WTC11 (cell line): ENCODE measurements at places on chromosomes 13 and 19. TPM values are rescaled to one million over a fixed set of nuclear protein-coding genes. Genes with fewer than 3 reads are reported as not detected.

The COL4A2 gene
- total RNA-seq = 102 to 109 TPM (median 106 TPM) in 3 replicates

DNA sequence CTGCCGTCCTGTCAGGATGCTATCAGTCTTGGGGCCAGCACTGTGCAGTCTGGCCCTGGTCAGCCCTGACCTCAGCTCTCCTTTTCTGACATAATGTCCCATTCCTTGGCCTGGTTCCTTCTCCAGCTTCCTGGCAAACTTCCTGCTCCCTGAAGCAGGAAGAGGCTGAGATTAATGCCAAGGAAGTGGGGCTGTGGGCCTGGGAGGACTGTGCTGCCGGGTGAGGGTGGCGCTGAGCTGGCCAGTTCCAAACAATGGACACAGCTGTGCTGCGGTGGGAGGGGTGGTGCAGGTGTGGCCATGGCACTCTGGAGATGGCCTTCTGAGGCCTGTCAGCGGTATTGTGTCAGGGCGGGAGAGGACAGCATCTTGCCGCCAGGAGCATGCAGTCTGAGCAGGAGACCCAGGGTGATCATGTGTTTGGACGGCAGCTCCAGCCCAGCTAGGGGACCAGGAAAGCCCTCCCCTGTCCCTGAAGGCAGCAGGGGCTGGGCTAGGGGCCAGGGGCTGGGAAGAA is 30.9 kb downstream of the TUBA3C start:
- peaks cover 22% of the 10 kb centered on the region for H3K27me3 ChIP-seq
- H3K4me3 ChIP-seq = no peak overlapping the region
- DNase-seq = no peak
- H3K27ac ChIP-seq = no peak overlapping the region
- H3K4me1 ChIP-seq = no peaks in the 10 kb centered on the region

GRCh38 chr19:29927944-29928625 is 14.0 kb upstream of the URI1 start:
- no peak overlapping the region for H3K27ac ChIP-seq
- DNase-seq = peak; percentile 19

DNA sequence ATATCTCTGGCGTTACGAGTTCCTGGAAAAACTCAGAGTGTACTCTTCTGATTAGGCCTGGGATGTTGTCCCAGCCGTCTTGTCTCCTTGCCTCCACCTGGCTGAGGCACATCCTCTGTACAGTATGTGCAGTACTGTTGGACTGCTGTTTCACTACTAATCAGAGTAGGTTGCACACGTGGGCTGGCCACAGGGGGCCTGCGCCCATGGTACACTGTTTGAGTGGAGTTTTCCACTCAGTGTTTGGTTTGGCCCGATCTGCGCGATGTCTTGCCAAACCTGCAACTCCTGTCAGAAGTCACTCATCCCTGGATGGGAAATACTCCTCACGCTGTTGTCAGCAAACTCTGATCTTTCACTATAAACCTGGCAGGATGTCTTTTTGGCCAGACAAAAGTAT is 189.6 kb upstream of the CSNK1A1L start:
- DNase-seq = no peak
- peaks cover 3% of the 10 kb centered on the region; the same call in 1 of the 2 replicates for H3K4me1 ChIP-seq
- no peaks in the 10 kb centered on the region for H3K27me3 ChIP-seq
- no peaks in the 10 kb centered on the region for H3K36me3 ChIP-seq

GRCh38 chr19:5977222-5977784 is 637 bp downstream of the RANBP3 start:
- H3K4me1 ChIP-seq = peaks cover 30% of the 10 kb centered on the region
- H3K27ac ChIP-seq = peak overlapping the region; percentile 93
- no peak for DNase-seq
- H3K4me3 ChIP-seq = peak overlapping the region; percentile 96
- peaks cover 5% of the 10 kb centered on the region; the same call in 1 of the 2 replicates for H3K27me3 ChIP-seq

GRCh38 chr13:96018135-96018534 is 35.1 kb downstream of the UGGT2 start:
- no peaks in the 10 kb centered on the region for H3K27me3 ChIP-seq
- peaks cover 12% of the 10 kb centered on the region for H3K4me1 ChIP-seq
- H3K36me3 ChIP-seq = peaks cover 32% of the 10 kb centered on the region
- DNase-seq = no peak

DNA sequence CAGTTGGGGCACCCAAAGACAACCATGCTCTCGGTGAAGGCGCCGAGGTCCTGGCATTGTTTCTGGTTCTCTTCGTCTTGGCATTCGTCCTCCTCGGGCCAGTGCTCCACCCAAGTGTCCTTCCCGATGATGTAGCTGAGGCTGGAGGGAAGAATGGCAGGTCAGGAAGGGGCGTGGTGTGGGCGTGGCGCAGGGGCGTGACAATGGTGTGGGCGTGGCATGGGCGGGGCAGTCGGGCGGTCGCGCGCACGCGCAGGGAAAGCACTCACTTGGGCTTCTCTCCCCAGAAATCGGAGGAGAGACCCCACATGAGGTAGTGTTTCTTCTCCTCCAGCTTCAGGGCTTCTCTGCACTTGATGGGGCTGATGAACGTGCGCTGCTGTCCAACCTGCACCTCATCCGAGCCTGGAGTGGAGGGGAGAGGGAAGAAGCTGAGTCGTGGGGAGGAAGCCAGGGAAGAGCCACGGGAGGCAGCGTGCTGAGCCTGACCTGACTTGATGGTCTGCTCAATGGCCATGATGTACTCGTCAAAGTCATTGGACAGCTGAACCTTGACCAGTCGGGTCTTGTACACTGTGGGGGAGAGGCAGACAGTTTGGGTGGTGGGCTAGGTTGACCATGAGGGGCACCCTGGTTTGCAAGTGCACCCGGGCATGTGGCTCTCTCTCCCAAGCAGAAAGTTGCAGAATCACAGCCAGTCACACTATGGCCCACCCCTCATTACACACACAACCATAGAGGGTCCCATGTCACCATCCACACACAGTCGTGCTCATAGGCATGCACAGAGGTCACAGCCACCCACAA is 8.1 kb upstream of the TNFSF14 start:
- H3K27me3 ChIP-seq = peaks cover 21% of the 10 kb centered on the region
- peaks cover 25% of the 10 kb centered on the region for H3K4me1 ChIP-seq
- DNase-seq = peak; percentile 75
- peak overlapping the region; percentile 58 for H3K4me3 ChIP-seq
- peaks cover 5% of the 10 kb centered on the region for H3K36me3 ChIP-seq
